ENCODE measurements at places on chromosomes 6 and 20. TPM values are rescaled to one million over a fixed set of nuclear protein-coding genes. Genes with fewer than 3 reads are reported as not detected.

DNA sequence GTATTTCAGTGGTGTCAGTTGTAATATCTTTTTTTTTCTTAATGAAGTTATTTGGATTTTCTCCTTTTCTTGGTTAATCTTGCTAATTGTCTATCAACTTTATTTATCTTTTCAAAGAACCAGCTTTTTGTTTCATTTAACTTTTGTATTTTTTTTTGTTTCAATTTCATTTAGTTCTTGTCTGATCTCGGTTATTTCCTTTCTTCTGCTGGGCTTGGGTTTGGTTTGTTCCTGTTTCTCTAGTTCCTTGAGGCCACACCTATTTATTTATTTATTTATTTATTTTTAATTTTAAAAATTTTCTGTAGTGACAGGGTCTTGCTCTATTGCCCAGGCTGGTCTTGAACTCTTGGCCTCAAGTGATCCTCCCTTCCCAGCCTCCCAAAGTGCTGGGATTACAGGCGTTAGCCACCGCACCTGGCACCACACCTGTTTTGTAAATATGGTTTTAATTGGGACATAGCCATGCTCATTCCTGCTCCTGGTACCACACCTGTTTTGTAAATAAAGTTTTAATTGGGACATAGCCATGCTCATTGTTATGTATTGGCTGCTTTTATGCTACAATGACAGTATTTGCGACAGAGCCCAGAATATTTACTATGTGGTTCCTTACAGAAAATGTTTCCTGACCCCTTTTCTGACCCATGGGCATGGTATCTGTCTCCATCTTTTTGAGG is 22.2 kb downstream of the KDM1B start:
- H3K36me3 ChIP-seq, result no peaks in the 10 kb centered on the region
- no peak overlapping the region for H3K4me3 ChIP-seq
- H3K27me3 ChIP-seq, result no peaks in the 10 kb centered on the region
- no peak for DNase-seq

The HMGCLL1 gene
- total RNA-seq, result not detected

GRCh38 chr6:75266716-75267291 is 17.8 kb downstream of the TMEM30A start:
- H3K4me3 ChIP-seq, result no peak overlapping the region
- H3K27me3 ChIP-seq, result no peaks in the 10 kb centered on the region
- H3K36me3 ChIP-seq, result no peaks in the 10 kb centered on the region
- no peak for DNase-seq
- H3K4me1 ChIP-seq, result no peaks in the 10 kb centered on the region

DNA sequence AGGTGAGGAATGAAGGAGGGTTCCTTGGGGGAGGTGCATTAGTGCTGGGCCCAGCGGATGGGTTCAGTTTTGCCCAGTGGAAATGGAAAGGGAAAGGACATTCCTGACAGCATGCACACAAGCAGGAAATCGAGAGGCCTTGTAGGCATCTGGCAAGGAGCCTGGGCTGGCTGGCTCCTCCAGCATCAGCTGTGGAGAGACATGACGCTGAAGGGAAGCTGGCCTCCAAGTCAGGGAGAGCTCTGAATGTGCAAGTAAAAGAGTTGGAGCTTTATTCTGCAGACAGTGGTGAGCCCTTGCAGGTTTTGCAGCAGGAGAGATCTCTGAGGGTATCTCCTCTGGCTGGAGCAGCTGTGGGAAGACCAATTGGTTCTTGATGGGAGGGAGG is 154.3 kb downstream of the MRPL14 start:
- peak overlapping the region; percentile 44 for H3K27ac ChIP-seq
- no peak overlapping the region for H3K4me3 ChIP-seq
- H3K36me3 ChIP-seq, result no peaks in the 10 kb centered on the region
- DNase-seq, result peak; percentile 49
- no peaks in the 10 kb centered on the region for H3K27me3 ChIP-seq

- no peak overlapping the region for H3K27ac ChIP-seq
- DNase-seq, result no peak
- H3K36me3 ChIP-seq, result no peaks in the 10 kb centered on the region
- no peaks in the 10 kb centered on the region for H3K27me3 ChIP-seq
- H3K4me3 ChIP-seq, result no peak overlapping the region
These were observed 3.6 kb downstream of the ARMH2 start for GRCh38 chr6:24795106-24795505.

- no peaks in the 10 kb centered on the region for H3K36me3 ChIP-seq
- H3K4me1 ChIP-seq, result no peaks in the 10 kb centered on the region
- H3K4me3 ChIP-seq, result no peak overlapping the region
- no peaks in the 10 kb centered on the region for H3K27me3 ChIP-seq
- H3K27ac ChIP-seq, result no peak overlapping the region
These were observed 5.3 kb downstream of the GHRH start for GRCh38 chr20:37256286-37256685.

The CST8 gene
- total RNA-seq, result not detected

The PSMB9 gene
- 80.2 TPM for total RNA-seq

DNA sequence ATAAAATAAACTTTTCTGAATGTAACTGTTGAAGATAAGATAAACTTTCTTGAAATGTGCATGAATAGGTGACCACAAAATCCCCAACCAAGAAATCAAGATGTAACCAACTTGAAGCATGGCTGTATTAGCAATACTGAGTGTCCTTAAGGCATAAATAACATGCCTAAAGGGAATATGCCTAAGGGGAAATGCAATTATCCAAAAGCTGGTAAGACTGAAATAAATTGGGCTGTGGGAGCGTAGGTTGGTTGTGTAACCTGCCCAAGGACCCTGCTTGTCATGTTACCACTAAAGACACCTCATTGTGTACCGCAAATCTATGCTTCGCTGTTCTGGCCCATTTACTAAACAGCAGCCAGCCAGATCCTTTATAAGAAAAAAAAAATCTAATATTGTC is 200.8 kb upstream of the PDE10A start:
- no peak for DNase-seq
- H3K36me3 ChIP-seq, result no peaks in the 10 kb centered on the region
- H3K4me1 ChIP-seq, result no peaks in the 10 kb centered on the region
- no peaks in the 10 kb centered on the region for H3K27me3 ChIP-seq
- no peak overlapping the region for H3K4me3 ChIP-seq
- no peak overlapping the region for H3K27ac ChIP-seq

DNA sequence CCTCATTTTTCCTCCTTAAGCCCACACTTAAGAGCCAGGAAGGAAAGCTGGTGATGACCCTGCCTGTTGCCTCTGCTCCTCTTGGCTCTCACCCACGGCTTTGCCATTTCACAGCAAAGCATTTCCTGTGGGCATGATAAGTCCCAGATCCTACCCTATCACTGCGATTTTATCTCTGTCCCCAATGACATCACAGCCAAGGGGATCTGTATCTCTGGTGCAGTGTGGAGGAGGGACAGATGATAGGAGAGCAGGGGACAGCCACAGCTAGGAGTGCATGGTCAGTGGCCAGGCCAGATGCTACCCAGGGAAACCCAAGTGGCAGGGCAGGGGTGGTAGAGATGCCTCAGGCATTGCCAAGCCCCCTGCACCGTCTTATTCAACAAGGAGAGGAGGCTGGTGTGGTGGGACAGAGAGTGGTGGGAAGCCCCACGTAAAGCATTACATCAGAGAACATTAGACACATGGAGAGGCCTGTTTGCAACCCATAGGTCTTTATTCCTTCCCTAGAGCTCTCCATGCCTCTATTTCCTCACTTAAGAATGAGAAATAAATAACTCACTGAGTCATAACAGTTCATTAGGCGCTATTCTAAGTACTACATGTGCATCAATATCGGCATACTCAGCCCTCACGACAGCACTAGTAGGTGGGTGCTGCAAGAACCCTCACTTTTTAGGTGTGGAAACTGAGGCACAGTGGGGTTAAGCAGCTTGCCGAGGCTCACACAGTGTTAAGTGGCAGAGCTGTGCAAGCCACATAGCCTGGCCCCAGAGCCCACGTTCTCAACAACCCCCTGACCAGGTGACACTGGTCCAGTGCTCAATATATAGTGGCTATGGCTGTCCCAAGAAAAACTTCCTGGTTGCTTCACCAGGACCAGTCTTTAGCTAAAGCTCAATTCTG is 4.6 kb downstream of the TFEB start:
- no peaks in the 10 kb centered on the region for H3K36me3 ChIP-seq
- H3K27me3 ChIP-seq, result no peaks in the 10 kb centered on the region
- H3K4me3 ChIP-seq, result no peak overlapping the region
- no peak for DNase-seq
- H3K4me1 ChIP-seq, result peaks cover 4% of the 10 kb centered on the region
- H3K27ac ChIP-seq, result no peak overlapping the region

The HLA-DRB1 gene
- total RNA-seq, result 260 TPM

Data from Peyer's patch (tissue), 4 donors.